ENCODE measurements at places on chromosomes 7 and 10.

DNA sequence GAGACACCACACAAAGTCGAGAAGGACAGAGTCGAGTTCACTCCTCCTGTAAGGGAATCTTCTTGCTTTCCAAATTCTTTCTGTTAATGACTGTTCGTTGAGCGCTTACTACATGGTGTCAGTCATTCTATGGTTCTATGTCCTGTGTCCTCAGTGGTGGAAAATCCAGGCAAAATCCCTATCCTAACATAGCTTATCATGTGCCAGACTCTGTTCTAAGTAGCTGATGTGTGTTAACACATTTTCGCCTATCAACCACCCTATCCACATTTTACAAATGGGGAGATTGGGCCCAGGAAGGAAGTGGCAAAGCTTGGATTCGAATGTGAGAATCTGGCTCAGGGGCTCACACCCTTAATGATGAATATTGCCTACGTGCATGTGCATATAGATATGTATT is 280.1 kb downstream of the GATA3 start:
- peaks cover 39% of the 10 kb centered on the region for H3K4me1 ChIP-seq
- peak overlapping the region; percentile 97 for H3K27ac ChIP-seq
- no peak overlapping the region for H3K4me3 ChIP-seq
- no peak for DNase-seq
- H3K36me3 ChIP-seq, result peaks cover 23% of the 10 kb centered on the region
- H3K27me3 ChIP-seq, result no peaks in the 10 kb centered on the region

DNA sequence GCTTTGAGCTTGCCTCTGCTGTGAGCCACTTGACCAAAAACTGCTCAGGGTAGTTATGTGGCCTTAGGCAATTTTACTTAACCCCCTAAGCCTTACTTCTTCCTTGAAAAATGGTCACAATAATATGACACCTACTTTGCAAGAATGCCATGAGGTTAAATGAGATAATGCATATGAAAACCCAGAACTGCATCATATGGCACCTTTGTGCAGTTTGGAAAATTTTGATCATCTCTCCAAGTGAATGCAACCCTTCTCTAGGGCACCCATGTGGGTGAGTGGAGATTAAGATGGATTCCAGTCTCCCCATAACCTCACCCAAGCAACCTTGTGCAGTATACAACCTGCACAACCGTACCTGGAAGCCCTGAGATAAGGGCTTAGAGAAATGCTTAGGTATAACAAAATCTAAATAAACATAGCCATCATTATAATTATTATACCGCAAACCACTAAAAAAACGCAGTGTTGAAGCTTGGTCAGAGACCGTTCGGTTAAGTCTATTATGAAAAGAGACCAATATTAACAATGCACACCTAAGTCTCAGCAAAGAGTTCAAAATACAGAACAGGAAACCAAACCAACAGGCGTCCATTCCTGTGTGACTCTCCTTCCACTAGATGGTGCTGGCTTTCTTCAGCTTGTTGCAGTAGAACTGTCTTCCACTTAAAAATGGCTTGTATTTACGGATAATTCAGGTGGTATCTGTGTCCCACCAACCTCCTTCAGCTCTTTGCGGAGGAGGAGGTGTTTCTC is 21.0 kb upstream of the ASB15 start:
- DNase-seq, result no peak
- no peak overlapping the region for H3K4me3 ChIP-seq
- no peaks in the 10 kb centered on the region for H3K36me3 ChIP-seq
- peaks cover 42% of the 10 kb centered on the region for H3K27me3 ChIP-seq
- H3K4me1 ChIP-seq, result no peaks in the 10 kb centered on the region

DNA sequence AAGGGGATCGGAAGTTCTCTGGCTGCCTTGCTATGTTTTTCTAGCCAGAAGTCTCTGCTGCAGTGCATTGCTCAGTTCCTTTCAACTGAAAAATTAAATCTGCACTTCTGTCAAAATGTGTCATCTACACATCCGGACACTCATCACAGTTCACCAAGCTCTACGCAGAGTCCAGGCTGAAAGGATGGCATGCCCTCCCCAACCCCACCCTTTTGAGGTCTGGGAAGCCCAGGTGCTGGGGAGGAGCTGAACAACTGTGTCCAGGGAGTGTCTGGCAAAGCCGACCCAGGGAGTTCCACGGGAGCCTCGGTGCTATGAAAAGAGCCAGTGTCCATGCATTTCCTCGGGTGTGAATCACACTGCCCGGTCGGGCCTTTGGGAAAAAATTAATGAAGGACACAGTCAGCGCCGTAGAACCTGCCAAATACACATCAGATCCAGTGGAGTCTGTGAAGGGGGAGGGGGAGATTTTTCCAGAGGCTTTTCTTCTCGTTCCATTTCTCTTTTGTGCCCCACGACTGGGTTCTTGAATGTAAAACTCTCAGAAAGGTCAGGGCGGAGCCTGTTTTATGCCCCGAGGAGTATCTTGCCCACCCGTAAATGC is 757 bp upstream of the PALS2 start:
- peak overlapping the region; percentile 91 for H3K27ac ChIP-seq
- peaks cover 33% of the 10 kb centered on the region for H3K4me1 ChIP-seq
- peaks cover 7% of the 10 kb centered on the region for H3K36me3 ChIP-seq
- DNase-seq, result no peak
- H3K27me3 ChIP-seq, result no peaks in the 10 kb centered on the region
- peak overlapping the region; percentile 80 for H3K4me3 ChIP-seq

DNA sequence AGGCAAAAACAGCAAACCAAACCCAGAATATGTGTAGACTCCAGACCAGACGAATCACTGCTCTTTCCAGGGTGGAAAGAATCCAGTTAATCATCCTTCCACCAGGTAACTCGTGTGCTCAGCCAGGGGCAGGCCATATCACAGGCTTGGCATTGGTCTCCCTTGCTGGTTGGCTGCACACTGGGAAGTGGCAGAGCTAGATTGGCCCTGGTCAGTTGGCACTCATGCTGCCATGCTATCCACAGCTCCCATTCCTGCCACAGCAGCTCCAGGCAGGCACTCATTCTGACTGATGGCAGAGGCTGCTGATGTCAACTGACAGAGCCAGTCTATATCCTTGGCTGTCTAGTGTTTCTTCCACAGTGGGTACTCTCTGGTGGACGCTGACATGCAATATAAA is 9.7 kb upstream of the GDF10 start:
- H3K36me3 ChIP-seq, result no peaks in the 10 kb centered on the region
- H3K4me1 ChIP-seq, result peaks cover 8% of the 10 kb centered on the region
- no peaks in the 10 kb centered on the region for H3K27me3 ChIP-seq
- H3K27ac ChIP-seq, result no peak overlapping the region
- H3K4me3 ChIP-seq, result no peak overlapping the region

GRCh38 chr7:2475678-2476015 is 551 bp downstream of the GRIFIN start:
- H3K27ac ChIP-seq, result no peak overlapping the region
- peaks cover 3% of the 10 kb centered on the region for H3K36me3 ChIP-seq
- peaks cover 6% of the 10 kb centered on the region for H3K4me1 ChIP-seq
- DNase-seq, result no peak
- H3K27me3 ChIP-seq, result no peaks in the 10 kb centered on the region

DNA sequence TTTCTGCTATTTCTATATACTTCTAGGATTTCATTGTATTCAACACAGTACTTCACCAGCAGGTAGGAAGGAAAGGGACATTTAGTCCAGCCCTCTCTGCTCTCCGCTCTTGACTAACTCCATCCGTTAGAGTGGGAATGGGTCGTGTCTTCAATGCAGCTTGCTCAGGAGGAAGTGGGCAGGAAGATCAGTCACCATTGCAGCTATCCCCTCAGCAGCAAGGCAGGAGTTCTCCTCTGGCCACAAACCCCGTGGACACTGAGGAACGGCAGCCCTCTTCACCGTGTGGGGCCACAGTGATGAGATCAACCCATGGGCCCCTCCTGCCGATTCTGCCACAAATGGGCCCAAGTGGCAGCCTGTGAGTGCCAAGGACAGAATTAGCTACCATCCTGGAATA is 30.2 kb upstream of the IKZF1 start:
- H3K27me3 ChIP-seq, result no peaks in the 10 kb centered on the region
- no peak for DNase-seq
- H3K27ac ChIP-seq, result no peak overlapping the region
- no peak overlapping the region for H3K4me3 ChIP-seq
- no peaks in the 10 kb centered on the region for H3K36me3 ChIP-seq

- no peak for DNase-seq
- peaks cover 4% of the 10 kb centered on the region for H3K36me3 ChIP-seq
- no peak overlapping the region for H3K4me3 ChIP-seq
- no peak overlapping the region for H3K27ac ChIP-seq
- H3K4me1 ChIP-seq, result no peaks in the 10 kb centered on the region
- peaks cover 41% of the 10 kb centered on the region for H3K27me3 ChIP-seq
Measured at GRCh38 chr7:44194069-44194468, 4.8 kb upstream of the GCK start.

GRCh38 chr10:49446031-49446430 is 50.1 kb upstream of the DRGX start:
- H3K4me1 ChIP-seq, result peaks cover 24% of the 10 kb centered on the region
- no peaks in the 10 kb centered on the region for H3K27me3 ChIP-seq
- peak overlapping the region; percentile 54 for H3K27ac ChIP-seq
- H3K4me3 ChIP-seq, result no peak overlapping the region
- H3K36me3 ChIP-seq, result no peaks in the 10 kb centered on the region

GRCh38 chr10:96995851-96996250 is 163.8 kb downstream of the LCOR start:
- no peaks in the 10 kb centered on the region for H3K4me1 ChIP-seq
- no peak for DNase-seq
- no peaks in the 10 kb centered on the region for H3K27me3 ChIP-seq
- H3K36me3 ChIP-seq, result peaks cover 8% of the 10 kb centered on the region
- no peak overlapping the region for H3K4me3 ChIP-seq
- no peak overlapping the region for H3K27ac ChIP-seq

- H3K27me3 ChIP-seq, result peaks cover 8% of the 10 kb centered on the region
- no peaks in the 10 kb centered on the region for H3K36me3 ChIP-seq
- peak; percentile 90 for DNase-seq
- peak overlapping the region; percentile 57 for H3K4me3 ChIP-seq
- no peaks in the 10 kb centered on the region for H3K4me1 ChIP-seq
Measured at GRCh38 chr10:124388823-124389612, 29.7 kb downstream of the OAT start.
